ENCODE measurements at places on chromosomes 12 and 14. TPM values are rescaled to one million over a fixed set of nuclear protein-coding genes. Genes with fewer than 3 reads are reported as not detected.

- DNase-seq: no peak
These were observed 42.8 kb downstream of the STXBP6 start for GRCh38 chr14:25006961-25007795.

DNA sequence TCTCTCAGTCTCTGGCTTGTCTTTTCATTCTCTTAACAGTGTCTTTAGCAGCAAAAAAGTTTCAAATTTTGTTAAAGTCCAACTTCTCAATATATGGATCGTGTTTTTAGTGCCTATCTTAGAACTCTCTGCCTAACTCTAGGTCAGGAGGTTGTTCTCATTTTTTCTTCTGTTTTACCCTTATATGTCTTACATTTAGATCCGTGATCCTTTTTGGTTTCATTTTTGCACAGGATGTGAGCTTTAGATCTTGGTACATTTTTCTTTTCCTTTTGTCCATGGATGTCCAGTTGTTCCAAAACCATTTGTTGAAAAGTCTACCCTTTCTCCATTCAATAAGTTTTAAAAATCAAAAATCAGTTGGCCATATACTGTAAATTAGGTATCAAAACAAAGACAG is 6.8 kb downstream of the VRK1 start:
- no peak for DNase-seq

DNA sequence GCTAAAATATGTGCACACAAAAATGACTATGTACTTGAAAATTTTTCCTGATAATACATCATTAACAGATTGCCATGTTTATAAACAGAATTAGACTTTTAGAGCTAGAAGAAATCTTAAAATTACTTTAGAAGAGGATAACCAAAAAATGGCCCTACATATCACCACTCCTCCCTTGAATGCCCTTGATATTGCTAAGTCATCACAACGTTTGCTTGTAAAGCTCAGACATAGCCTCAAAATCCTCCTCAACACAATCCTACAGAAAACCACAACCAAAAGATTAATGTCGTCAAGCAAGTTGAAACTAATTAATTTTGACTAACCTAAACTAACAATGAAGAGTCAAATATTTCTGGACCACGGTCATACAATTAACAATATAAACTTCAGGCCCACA is 19.4 kb upstream of the NAA30 start:
- DNase-seq: no peak

DNA sequence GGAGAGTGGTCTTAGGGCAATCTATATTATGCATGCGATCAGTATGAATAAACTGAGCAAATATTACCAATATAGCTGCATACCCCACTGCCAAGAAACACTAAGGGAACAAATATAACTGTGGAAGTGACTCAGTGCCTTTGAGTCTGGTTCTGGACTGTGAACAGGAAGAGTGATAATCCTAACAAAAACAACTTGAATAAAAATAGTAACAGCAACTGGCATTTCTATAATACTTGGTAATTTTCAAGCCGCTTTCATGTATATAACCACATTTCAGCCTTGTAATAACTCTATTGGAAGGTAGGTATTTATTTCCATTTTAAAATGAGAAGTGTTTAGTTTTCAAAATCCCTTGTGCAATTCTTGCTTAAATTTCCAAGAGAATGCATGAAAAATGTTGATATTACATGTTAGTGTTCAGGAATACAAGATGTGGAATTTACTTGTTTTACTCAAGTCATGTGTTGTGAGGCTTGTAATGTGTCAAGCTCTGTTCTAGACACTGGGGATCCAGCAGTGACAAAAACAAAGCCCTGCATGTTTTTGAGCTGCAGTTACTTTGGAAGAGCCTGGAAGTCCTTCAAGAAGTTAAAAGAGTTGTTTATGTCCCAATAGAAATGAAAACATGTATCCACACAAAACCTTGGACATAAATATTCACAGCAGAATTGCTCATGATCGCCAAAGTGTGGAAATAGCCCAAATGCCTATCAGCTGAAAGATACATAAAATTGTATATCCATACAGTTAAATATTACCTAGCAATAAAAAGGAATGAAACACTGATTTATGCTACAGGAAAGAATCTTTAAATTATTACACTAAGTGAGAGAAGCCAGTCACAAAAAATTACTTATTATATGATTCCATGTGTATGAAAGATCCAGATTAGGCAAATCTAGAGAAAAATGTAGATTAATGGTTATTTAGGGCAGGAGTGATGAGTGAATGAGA is 338.1 kb upstream of the TMEM132C start:
- no peak for DNase-seq

GRCh38 chr12:47783821-47784819 is 11.1 kb downstream of the SLC48A1 start:
- no peak for DNase-seq

DNA sequence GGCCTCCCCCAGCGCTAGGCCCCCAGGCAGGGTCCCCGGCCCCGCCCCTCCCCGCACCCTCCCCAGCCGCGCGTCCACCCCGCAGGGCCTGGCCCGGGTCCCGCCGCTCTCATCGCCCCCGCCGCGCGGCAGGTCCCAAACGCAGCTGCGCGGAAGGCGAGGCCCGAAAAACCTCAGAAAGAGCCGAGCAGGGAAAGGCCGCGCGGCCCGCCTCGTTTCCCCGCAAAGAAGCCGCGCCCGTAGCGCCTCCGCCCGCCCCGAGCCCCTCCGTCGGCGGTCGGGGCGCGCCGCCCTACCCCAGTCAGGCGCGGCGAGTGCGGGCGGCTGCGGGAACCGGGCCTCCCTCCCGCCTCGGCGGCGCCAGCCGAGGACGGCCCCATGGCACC is 324 bp downstream of the POLE start:
- DNase-seq: no peak

GRCh38 chr14:92033906-92034687 is 5.8 kb downstream of the TRIP11 start:
- DNase-seq: no peak

DNA sequence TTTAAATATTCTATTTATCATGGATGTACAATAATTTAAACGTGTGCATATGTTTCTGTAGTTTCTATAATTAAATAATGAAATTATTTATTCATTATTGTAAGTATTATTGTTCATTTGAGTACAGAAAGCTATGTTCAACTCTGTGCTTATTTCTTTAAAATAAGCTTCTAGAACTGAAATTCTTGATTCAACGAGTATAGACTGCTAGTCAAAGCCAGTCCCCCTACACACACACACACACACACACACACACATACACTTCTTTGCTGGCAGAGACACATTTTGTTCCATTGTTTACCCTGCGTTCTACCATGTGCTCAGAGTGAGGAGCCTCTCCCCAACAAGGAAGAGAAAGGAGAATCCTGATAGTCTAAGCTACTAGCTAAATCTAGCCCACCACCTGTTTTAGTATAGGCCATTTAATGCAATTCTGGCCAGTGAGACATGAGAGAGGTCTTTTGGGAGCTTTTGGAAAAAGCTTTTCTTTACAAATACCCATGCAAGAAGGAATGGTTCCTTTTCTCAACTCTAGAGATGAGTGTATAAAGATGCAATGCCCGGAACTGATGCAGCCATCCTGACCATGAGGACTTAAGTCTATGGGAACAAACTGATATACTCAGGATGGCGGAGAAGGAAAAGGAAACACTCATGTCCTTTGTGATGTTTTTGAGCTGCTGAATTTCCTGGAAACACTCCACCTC is 161.4 kb downstream of the NDUFA12 start:
- DNase-seq: no peak

DNA sequence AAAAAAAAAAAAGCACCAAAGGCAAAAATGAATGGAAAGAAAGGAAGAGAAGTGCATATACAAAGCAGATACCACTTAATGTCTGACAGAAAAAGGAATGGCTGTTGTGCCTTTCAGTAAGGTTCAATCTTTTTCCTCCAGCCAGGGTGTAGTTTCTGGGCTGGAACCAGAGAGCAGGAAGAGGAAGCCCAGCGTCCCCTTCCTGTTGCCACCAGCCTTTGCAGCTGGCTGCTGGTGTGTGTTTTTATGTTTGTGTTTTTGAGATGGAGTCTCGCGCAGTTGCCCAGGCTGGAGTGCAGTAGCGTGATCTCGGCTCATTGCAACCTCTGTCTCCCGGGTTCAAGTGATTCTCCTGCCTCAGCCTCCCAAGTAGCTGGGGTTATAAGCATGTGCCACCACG is 64.6 kb upstream of the LTA4H start:
- DNase-seq: no peak

DNA sequence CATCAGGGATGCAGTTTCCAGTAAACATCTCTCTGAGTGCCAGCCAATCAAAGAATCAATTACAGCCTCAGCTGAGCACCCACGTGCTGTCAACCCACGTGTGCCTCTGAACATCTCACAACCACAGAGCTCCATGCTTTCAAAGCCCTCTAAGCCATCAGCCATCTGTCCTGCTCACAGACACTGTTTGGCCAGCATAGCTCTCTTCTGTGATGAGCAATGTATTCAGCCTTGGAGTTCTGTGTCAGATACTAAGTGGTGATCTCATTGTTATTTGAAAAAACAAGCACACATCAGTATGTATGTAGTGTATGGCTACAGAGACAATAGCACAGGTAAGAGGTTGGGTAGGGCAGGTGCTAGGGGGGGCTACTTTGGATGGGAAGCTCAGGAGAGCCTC is 94.3 kb downstream of the RGS6 start:
- no peak for DNase-seq

- no peak for DNase-seq
These were observed 43.0 kb downstream of the MAP1LC3B2 start for GRCh38 chr12:116601933-116602810.

DNA sequence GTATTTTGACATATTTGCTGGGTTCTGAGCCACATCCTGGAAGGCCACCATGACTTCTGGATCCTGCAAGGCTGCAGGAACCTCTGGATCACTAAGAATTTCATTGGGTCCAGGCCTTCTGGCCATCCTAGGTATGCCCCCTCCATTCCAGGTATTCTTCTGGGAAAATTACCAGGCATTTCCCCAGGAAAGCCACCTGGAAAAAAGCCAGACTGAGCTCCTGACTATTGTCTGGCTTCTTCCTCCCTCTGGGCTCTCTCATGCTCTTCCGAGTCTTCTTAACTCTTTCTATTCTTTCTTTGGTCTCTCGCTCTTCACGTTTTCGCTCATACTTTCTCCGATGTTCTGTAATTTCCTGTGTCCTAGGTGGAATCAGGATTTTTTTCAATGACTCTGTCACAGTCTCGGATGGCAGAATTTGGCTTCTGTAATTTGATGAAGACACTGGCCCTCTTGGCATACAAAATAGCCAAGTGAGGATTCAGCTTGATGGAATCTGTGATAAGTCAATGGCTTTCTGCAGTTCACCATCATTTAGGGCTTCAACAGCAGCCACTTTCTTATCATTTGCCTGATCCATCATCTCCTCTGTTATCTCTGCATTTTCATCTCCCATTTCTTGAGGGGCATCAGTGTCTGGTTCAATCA is 42.6 kb downstream of the ATP23 start:
- DNase-seq: peak; percentile 56

DNA sequence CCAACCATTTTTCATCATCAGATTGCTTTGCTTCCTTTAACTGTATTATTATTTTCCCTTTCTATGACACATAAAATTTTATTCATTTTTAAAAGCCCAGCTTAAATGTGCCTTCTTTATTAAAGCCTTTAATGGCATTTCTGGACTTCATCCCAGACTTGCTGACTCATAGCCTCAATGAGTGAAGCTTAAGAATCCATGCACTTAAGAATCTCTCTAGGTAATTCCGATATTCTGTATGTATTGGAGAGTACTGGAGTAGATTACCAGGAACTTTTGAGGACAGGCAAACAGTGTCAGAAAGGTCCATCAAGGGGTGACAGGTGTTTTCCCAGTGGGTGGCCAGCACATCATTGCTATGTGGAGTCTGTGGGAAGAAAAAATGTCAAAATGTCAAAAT is 107.9 kb downstream of the PTPRQ start:
- peak; percentile 92 for DNase-seq

GRCh38 chr12:107130830-107131611 is 37.7 kb upstream of the CRY1 start:
- DNase-seq: peak; percentile 11

DNA sequence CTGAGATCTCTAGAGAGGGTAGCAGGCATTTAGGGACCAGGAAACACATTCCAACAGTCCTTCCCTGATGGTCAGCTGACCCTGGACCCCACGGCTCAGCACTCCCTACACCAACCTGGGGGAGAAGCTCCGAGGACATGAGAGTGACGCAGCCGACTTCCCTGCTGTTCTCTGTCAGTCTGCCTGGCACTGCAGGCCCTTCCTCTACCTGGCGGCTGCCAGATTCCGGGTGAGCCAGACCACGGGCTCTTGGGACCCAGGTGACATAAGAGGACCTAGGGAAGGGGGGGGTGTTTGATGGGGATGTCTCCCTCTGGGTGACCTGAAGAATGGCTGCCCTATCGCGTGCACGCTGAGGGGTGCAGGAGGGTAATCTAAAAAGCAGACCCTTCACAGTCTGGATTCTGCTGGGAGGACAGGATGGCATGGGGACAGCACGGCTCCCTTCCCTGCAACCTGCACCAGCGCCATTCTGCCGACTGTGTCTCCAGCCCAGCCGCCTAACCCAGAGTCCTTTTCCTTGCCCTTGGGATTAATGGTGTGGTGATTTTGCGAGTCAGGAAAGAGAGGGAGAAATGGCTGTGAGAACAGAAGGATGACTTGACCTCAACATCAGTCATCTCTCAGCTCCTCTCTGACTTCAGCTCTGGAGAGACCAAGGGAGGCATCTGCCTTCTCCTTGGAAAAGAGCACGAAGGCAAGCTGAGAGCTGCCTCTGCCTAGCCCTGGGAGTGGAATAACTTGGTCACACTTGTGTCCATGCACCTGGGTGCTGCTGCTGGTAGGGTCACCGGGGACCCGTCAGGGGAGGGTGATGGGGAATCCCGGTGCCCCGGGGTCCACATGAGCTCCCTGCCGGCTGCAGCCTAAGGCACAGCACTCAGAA is 158.5 kb downstream of the CALM1 start:
- no peak for DNase-seq

DNA sequence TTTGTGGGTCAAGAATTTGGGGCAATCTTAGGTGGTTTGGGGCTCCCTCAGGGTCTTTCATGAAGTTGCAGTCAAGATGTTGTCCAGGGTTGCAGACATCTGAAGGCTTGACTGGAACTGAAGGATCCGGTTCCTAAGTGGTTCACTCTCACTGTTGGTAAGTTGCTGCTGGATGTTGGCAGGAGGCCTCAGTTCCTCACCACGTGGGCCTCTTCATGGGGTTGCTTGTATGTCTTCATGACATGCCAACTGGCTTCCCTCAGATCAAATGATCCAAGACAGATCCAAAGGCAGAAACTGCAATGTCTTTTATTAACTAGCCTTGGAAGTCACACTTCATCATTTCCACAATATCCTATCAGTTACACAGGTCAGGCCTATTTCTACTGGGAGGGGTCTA is 49.2 kb downstream of the ARF6 start:
- DNase-seq: no peak

GRCh38 chr12:67069451-67070306 is 199.5 kb upstream of the CAND1 start:
- DNase-seq: peak; percentile 55

The CYP46A1 gene
- 0.10 TPM for total RNA-seq

The GSG1 gene
- 1.0 TPM for total RNA-seq

The TSHR gene
- 0.30 TPM for total RNA-seq

The WNT1 gene
- total RNA-seq: not detected

The BICDL1 gene
- total RNA-seq: 0.18 TPM

The PA2G4 gene
- total RNA-seq: 348 TPM

The GDF3 gene
- not detected for total RNA-seq

The COX8C gene
- not detected for total RNA-seq

All from SJCRH30 (cell line).